ENCODE measurements at places on chromosomes 5 and 9.

GRCh38 chr9:15509931-15510788, 610 bp downstream of the PSIP1 start:
- no peak for DNase-seq

DNA sequence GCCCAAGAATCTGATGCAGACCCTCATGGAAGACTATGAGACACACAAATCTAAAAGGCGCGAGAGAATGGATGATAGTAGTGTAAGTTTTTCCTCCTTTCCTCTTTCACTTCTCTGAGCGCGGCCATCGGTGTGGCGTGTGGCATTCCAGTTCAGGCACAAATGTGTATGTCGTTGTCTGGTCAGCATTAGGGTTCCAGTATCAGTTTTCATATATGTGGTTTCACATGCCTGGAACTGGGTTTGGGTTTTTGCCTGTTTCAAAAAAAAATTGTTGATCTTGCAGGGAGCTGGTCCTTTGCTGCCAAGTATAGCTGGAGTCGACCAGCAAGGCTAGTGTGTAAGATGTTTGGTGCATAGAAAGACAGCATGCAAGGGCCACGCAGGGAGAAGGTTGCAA, 51.5 kb downstream of the C9orf152 start:
- no peak for DNase-seq

DNA sequence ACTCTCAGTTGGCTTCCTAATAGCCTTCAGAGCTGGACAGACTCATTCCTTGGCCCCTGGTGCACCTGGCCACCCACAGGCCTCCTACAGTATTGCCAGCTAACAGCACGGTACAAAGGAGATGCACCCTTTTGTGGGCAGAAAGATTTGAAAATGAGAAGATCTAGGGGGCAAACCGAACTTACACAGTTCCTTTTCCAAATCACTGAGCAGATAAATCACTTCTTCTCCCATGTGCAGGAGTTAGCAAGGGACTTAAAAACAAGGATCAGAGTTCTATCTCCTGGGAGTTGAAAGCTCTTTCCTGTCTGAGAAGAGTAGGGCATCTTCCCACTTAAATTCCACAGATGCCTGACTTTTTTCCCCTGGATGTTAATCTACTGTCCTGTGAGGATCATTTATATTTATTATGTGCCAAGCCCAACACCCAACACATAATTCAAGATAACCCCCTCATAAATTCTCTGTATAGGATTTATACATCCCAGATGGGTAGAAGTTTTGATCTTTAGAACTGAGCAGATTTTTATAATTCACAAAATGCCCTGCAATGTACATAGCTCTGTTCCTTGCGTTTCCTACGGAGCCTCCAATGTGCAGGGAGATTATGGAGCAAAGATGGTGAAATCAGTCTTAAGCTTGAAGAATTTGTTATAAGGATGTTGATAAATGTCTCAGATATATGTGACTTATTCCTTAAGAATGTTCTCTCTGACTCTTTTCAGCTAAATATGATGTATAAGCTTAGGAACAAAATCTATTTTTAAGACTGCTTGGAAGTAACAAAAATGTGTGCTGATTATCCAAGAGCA, 207.2 kb upstream of the DAPK1 start:
- DNase-seq = no peak

DNA sequence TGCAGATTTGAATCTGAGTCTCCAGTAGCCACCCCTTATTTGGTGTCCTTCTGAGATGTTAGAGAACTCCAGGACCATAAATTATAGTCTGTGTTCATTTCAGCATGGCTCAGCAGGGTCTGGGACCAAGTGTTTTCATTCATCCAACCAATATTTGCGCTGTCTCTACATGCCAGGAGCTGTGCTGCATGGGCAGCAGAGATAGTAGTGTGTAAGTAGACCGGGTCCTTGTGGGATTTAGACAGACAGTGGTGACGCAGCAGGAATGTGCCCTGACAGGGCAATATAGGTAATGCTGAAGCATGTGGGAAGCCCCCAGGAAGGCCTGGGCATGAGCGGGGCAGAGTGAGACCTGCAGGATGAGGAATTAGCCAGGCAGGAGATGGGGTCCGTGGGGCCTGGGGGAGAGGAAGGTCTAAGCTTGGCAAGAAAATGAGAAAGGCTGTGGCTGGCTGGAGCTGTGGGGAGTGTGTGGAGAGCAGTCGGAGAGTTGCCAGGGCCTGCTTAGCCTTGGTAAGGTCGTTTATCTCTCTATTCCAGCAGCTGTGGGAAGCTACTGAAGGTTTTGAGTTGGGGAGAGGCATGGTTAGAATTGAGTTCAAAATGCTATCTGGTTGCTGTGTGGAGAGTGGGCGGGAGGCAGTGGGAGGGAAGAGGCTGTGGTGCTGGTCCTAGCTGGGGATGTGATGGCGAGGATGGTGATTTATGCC, 16.8 kb downstream of the STXBP1 start:
- no peak for DNase-seq

- DNase-seq = no peak
Observed at GRCh38 chr5:82785882-82786509, 291.2 kb downstream of the TMEM167A start.

GRCh38 chr5:111737716-111738115, 19.3 kb downstream of the NREP start:
- DNase-seq = no peak

- DNase-seq = no peak
Observed at GRCh38 chr5:32182463-32183063, 8.4 kb upstream of the GOLPH3 start.

DNA sequence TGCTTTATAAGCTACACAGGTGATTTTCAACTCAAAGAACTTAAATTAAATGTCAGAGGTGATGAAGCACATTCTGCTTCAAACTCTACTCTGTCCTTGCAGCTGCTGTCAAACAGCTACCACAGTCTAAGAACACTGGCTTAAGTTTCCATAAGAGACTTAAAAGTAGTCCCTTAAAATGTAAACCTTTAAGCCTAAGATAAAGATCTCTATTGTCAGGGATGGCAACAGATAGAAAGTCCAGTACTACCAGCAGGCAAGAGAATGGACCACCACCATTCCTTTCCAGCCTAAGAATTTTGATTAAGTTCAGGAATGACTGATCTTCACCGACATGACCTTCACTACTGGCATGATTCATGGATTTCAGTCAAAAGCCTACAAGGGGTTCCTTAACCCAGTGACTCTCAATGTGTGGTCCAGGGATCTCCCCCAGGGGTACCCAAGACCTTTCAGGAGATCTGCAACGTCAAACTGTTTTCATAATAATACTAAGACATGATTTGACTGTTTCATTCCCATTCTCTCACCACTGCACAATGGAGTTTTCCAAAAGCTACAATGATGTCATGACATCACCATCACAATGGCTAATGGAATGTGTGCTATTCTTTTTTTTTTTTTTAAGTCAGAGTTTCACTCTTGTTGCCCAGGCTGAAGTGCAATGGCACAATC, 41.1 kb upstream of the PLPP6 start:
- no peak for DNase-seq

- DNase-seq = no peak
Observed at GRCh38 chr9:35526087-35526801, 36.3 kb downstream of the RUSC2 start.

GRCh38 chr5:59724482-59725391, 168.8 kb downstream of the PDE4D start:
- no peak for DNase-seq

DNA sequence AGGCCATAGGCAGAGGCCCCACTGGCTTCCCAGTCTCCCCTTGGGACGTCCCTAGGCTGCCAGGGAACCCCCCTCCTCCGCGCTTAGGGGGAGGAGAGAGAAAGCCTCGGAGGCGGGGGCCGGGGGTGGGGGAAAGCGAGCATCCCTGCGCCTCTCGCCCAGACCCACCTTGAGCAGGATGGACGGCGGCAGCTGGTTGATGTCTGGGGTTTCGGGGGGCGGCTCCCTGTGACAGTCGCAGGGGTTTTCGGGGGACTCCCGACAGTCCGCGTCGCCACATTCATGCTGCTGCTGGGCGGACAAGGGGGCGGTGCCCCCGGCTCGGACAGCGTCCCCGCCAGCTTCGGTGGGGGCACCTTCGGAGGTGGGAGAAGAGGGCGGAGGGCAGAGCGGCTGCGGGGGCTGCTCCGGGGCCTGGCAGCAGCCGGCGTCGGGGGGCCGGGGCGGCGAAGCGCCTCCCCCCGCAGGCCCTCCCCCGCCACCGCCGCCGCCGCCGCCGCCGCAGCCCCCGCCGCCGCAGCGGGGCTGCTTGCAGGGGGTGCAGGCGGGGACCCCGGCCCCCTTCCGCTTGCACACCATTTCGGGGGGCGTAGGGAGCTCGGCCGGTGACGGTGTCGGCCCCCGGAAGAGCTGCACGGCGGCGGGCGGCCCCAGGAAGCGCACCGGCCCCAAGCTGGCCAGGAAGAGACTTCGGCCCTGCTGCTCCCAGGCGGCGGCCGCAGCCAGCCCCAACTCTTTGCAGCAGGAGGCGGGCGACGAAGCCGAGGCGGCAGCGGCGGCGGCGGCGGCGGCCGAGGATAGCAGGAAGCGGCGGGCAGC, 1.2 kb downstream of the FBXL17 start:
- no peak for DNase-seq

DNA sequence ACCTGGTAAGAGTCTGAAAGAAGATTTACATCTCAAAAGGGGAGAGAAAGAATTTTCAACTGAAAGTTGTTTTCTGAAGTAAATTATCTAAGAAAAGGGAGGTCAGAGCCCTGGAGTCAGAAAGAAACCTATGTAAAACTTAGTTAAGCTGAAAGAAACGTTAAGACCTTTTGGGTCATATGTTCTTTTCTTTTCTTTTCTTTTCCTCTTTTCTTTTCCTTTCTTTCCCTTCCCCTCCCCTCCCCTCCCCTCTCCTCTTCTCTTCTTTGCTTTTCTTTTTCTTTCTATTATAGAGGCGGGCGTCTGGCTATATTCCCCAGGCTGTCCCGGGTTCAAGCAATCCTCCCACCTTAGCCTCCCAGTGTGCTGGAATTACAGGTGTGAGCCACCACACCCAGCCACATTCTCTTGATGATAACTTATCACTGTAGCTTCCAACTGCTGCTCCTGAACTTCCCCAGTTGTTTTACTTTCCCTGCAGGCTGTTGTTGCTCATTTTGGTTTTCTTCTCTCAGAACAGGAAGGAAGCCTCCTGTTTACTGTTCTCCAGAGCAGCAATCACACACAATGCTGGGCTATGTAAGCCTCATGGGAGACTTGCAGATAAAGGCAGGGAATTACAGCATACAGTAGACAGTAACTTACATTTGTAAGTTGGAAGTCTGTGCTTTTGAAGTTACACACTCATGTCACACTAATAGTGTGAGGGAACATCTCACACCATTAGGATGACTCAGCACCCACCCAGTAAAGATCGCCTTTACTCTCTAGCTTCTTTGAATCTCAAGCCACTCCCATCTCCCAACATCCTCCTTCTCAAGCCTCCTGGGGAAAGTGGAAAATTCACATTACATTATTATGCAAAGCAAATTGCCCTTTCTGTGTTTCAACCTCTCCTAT, 2216.6 kb upstream of the WWC1 start:
- no peak for DNase-seq

DNA sequence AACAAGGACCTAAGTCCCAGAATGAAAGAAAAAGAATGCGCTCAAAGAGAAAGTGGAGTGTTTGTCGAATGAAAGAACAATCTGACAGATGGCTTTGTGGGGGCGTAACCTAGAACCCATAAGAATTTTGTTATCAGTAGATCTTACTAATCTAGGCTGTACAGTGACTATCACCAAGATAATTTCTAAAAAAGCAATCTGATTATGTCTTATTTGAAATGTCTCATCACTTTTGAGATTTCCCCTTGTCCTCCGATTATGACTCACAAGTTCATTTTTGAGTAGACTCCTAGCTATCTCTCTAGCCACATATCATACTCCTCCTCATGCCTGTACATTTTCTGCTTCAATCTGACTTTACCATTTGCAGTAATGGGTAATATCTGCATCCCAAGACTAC, 135.6 kb upstream of the SMARCA2 start:
- no peak for DNase-seq

GRCh38 chr5:36723912-36724311, 117.5 kb downstream of the SLC1A3 start:
- no peak for DNase-seq

DNA sequence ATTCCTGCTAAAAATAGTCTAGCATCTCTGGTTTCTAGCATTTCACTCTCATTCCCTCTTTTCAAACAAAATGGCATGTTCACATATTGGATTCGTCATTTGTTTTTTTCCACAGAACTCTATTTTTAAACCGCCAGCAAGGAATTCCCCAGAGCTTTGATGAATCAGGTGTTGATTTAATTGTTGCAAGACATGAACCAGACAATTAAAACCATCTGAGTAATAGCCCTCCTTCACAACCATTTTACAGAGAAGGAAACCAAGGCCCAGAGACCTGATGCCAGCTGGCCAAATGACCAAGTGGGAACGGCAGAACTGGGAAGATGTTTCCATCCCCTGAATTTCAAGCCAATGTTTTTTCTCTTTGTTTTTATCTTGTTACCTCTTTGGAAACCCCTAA, 167.0 kb downstream of the CAAP1 start:
- no peak for DNase-seq

DNA sequence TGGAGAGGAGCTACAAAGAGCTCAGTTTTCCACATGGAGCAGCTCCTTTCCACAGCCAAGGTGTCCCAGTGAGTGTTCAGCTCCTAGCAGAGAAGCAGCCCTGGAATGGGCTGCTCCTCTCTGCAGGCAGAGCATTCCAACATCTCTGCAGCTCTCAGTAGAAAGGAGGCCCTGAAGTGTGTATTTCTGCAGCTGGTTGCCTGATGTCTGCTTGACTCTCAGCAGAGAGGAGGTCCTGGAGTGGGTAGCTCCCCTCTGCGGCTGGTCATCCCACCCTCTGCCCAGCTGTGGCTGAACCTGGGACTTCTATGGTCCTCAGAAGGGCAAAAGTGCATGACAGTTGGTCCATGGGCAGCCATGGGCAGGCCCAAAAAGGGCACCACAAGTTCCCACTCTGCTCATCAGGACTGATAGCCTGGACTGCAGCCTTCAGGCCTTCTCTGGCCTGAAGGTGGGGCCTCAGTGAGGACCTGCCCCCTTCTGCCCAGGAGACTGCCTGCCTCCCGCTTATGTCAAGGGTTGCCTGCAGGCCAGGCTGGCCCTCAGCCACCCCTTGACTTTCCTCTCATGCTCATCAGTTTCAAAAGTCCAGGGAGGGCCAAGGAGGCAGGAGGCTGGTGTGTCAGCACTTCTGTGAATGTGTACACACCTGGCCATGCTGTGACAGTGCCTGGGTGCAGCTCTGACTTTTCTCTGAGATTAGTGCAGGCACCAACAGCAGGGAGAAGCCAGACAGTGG, 605.9 kb upstream of the FAM174A start:
- no peak for DNase-seq
